ENCODE measurements at places on chromosomes 4 and X. TPM values are rescaled to one million over a fixed set of nuclear protein-coding genes. Genes with fewer than 3 reads are reported as not detected.

- no peaks in the 10 kb centered on the region for H3K4me1 ChIP-seq
- no peaks in the 10 kb centered on the region for H3K36me3 ChIP-seq
- H3K27me3 ChIP-seq, result no peaks in the 10 kb centered on the region
Measured at GRCh38 chr4:92599044-92599443, 295.3 kb downstream of the GRID2 start.

DNA sequence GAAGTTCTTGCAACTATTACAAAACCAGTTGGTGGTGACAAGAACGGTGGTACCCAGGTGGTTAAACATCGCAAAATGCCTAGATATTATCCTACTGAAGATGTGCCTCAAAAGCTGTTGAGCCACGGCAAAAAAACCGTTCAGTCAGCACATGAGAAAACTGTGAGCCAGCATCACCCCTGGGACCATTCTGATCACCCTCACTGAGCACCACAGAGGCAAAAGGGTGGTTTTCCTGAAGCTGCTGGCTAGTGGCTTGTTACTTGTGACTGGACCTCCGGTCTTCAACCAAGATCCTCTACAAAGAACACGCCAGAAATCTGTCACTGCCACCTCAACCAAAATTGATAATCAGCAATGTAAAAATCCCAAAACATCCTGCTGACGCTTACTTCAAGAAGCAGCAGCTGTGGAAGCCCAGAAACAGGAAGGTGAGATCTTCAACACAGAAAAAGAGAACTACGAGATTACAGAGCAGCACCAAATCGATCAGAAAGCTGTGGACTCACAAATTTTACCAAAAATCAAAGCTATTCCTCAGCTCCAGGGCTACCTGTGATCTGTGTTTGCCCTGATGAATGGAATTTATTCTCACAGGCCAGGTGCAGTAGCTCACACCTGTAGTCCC lies 21.4 kb upstream of the SLC10A6 start:
- no peak overlapping the region for H3K4me3 ChIP-seq
- H3K27me3 ChIP-seq, result no peaks in the 10 kb centered on the region
- DNase-seq, result no peak
- H3K36me3 ChIP-seq, result no peaks in the 10 kb centered on the region

- no peaks in the 10 kb centered on the region for H3K4me1 ChIP-seq
- H3K36me3 ChIP-seq, result no peaks in the 10 kb centered on the region
- peak; percentile 21 for DNase-seq
Measured at GRCh38 chrX:68992821-68993397, 164.1 kb downstream of the EFNB1 start.

Gene HTN3
- not detected for total RNA-seq

DNA sequence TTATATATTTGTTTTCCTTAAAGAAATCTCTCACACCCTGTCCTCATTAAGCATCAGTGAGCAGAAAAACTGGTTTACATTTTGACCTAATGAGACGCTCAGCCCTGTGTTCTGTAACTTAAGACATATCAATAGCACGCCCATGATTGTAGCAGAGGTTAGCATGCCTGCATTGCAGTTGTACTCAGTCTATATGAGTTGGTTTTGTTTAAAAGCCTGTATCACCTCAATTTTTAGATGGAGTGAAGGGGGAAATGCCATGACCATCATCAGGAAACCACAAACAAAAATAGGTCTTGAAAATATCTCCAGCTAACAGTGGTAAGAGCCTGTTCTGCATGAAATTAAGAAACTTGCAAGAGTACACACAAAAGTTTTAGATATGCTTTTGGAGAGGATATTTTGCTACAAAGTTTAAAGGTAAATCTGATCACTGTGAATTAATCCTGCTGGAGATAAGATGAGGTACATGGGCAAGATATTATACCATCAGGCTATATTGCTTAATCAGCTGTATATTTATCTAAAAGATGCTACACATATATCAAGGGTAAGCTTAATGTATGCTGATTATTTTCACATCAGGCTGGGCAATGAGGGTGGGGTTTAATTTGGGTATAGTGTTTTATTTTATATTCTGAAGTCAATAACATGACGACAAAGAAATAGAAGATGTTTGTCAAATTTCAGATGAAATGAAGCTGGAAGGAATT lies 13.1 kb upstream of the COQ2 start:
- H3K4me3 ChIP-seq, result peak overlapping the region; percentile 22
- peaks cover 14% of the 10 kb centered on the region for H3K36me3 ChIP-seq
- peaks cover 11% of the 10 kb centered on the region for H3K4me1 ChIP-seq
- no peak for DNase-seq
- no peaks in the 10 kb centered on the region for H3K27me3 ChIP-seq

- no peak for DNase-seq
- no peaks in the 10 kb centered on the region for H3K36me3 ChIP-seq
- H3K4me3 ChIP-seq, result no peak overlapping the region
Measured at GRCh38 chr4:124666496-124666895, 46.0 kb downstream of the ANKRD50 start.

DNA sequence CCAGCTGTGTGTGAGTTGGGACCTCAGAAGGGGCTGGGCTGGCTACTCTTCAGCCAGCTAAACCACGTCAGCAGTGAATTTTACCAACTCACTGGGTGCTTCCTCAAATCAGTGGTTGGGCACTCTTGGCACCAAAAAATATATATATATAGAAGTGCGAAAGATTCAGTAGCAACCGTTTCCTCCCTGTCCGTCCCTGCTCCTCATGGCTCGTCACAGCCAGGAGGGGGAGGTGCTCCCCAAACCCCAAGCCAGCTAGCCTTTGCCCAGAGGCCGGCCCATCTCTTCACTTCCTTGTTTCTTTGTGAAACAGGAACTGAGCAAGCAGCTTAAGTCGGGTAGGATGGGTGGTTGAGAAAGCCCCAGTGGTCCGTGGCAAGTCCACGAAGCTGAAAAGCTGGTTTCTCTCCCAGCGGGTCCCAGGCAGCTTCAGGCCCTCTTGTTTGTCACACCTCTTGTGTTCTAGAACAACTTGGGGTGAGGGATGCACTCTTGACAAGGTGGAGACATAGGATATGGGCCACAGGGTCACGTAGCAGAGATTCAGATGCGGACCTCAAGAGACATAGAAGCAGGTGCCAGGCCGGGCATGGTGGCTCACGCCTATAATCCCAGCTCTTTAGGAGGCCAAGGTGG lies 6.8 kb upstream of the SASH3 start:
- H3K27me3 ChIP-seq, result no peaks in the 10 kb centered on the region
- peaks cover 57% of the 10 kb centered on the region for H3K4me1 ChIP-seq
- H3K4me3 ChIP-seq, result peak overlapping the region; percentile 60
- H3K36me3 ChIP-seq, result no peaks in the 10 kb centered on the region

Gene OFD1
- total RNA-seq, result 19.3 TPM
